ENCODE measurements at places on chromosomes 16 and 17. TPM values are rescaled to one million over a fixed set of nuclear protein-coding genes. Genes with fewer than 3 reads are reported as not detected.
A peak's percentile ranks its signal among the peaks of the same experiment; 100 is the strongest.

NTN1 gene
- total RNA-seq = 4.0 TPM

ASPA gene
- total RNA-seq = not detected

CDR2 gene
- 42.9 TPM for total RNA-seq

AANAT gene
- not detected for total RNA-seq

OTOP3 gene
- not detected for total RNA-seq

GRCh38 chr17:67218385-67218950 is 26.5 kb downstream of the HELZ start:
- peaks cover 14% of the 10 kb centered on the region for H3K36me3 ChIP-seq
- H3K4me1 ChIP-seq = peaks cover 27% of the 10 kb centered on the region
- DNase-seq = no peak
- H3K4me3 ChIP-seq = no peak overlapping the region
- H3K27ac ChIP-seq = no peak overlapping the region

DNA sequence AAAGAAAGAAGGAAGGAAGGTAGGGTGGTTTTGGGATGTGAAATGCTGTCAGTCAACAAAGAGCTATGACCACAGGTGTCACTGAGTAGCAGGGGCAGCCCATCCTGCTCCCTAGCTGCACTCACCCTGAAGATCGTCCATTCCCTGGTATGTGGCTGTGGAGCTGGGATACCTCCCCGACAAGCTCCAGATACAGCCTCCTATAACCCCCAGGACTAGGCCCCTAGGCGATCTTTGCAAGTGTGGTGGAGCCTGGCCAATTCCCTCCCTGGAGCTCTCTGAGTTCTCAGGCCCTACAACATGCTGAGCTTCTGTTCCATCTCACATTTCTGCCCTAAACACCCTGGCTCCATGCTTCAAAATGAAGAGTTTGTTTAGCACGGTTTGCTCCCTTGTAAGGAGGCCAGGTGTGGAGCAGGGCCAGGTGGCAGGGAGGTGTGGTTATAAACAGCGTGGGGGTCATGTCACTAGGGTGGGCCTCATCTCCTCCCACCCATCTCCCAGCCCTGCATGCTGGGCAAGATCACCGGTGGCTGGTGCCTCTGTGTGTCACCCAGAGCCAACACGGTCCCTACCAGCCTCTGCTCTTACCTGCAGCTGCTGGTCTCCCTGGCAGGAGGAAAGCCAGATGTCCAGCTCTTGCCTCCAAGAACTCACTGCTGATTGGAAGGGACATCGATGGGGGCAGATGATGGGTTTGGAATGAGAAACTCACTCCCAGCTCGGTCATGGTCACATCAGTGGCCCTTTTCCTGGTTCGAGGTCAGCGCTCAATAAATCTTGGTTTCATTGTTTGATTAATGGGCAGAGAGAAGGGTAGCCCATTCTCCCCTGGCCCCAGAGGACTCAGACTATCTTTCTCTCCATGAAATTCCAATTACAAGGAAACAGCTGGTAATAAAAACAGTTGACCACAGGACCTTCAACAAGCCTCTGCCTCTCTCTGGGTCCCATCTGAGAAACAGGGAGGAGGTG is 511.0 kb upstream of the CDH5 start:
- no peak for DNase-seq
- H3K36me3 ChIP-seq = no peaks in the 10 kb centered on the region
- no peak overlapping the region for H3K27ac ChIP-seq
- H3K27me3 ChIP-seq = no peaks in the 10 kb centered on the region
- H3K4me3 ChIP-seq = no peak overlapping the region

GRCh38 chr17:6108987-6109386 is 38.8 kb downstream of the WSCD1 start:
- H3K36me3 ChIP-seq = no peaks in the 10 kb centered on the region
- no peaks in the 10 kb centered on the region for H3K4me1 ChIP-seq
- no peak for DNase-seq

DNA sequence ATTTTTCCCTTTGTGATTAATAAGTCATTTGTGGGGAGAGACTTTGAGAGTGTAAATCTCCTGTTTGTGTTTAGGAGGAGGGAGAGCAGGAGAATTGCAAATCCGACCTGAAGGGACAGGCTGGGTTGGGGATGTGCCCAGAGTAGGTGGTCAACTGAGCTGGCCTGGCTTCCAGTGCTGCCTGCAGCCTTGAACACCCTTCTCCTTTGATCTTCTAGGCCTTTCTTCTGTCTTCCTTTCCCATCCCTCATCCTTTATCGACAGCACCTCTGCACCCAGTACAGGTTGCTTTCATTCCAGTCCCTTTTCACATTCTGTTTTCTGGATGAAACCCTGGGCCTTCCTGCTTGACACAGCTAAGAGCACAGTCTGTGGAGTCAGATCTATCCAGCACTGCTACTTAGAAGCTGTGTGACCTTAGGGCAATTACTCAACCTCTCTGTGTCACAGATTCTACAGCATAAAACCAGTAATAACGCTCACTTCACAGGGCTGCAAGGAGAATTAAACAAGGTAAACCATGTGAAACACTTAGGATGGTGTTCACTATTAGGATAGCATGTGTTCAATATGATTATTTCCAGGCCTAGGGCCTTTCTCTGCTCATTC is 1.0 kb upstream of the CSNK2A2 start:
- H3K36me3 ChIP-seq = peaks cover 7% of the 10 kb centered on the region
- H3K4me1 ChIP-seq = peaks cover 20% of the 10 kb centered on the region
- H3K4me3 ChIP-seq = peak overlapping the region; percentile 73
- no peak for DNase-seq
- H3K27me3 ChIP-seq = peaks cover 19% of the 10 kb centered on the region
- peak overlapping the region; percentile 12 for H3K27ac ChIP-seq

DNA sequence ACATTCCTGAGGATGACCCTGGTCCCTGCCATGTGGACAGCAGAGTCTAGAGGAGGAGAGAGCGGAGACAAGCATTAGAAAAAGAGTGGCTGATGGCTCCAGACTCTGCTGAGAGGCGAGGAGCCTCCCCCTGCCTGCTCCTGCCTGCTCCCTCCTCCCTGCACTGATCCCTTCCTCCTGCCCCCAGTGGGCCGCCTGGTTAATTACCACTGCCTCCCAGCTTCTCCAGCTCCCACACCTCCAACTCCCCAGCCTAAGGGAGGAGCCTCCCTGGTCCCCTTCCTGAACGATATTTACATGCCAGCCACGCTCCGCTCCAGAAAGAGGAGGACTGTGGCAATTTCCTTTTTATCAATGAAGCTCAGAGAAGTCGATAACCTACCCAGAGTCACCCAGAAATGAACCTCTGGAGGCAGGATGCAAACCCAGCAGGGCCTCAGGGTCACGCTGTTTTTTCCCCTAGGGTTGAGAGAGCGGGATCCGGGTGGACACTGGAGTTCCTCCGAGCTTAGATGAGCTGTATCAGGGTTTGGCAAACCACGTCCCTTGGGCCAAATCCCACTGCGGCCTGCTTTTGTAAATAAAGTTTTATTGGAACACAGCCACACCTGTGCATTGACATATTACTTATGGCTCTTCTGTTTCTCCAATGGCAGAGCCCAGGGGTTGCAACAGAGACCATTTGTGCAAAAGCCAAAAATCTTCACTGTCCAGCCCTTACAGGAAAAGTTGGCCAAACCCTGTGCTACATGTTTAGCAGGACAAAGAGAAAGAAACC is 27.1 kb upstream of the JPH3 start:
- no peaks in the 10 kb centered on the region for H3K36me3 ChIP-seq
- DNase-seq = no peak
- no peak overlapping the region for H3K27ac ChIP-seq
- peaks cover 31% of the 10 kb centered on the region for H3K4me1 ChIP-seq
- no peak overlapping the region for H3K4me3 ChIP-seq

- no peaks in the 10 kb centered on the region for H3K27me3 ChIP-seq
- no peak overlapping the region for H3K4me3 ChIP-seq
- no peaks in the 10 kb centered on the region for H3K36me3 ChIP-seq
- peak overlapping the region; percentile 3 for H3K27ac ChIP-seq
- H3K4me1 ChIP-seq = peaks cover 39% of the 10 kb centered on the region
- DNase-seq = no peak
These were observed 32.3 kb downstream of the SNTB2 start for GRCh38 chr16:69219279-69219678.

GRCh38 chr16:47977802-47978201 is 178.0 kb downstream of the ABCC12 start:
- no peak for DNase-seq
- no peaks in the 10 kb centered on the region for H3K36me3 ChIP-seq
- H3K4me3 ChIP-seq = no peak overlapping the region
- no peak overlapping the region for H3K27ac ChIP-seq

GRCh38 chr16:73365016-73365551 is 317.2 kb upstream of the ZFHX3 start:
- peaks cover 11% of the 10 kb centered on the region for H3K27me3 ChIP-seq
- H3K4me3 ChIP-seq = no peak overlapping the region
- no peaks in the 10 kb centered on the region for H3K36me3 ChIP-seq
- H3K27ac ChIP-seq = no peak overlapping the region
- DNase-seq = no peak
- peaks cover 6% of the 10 kb centered on the region for H3K4me1 ChIP-seq

- no peak for DNase-seq
- no peak overlapping the region for H3K4me3 ChIP-seq
- H3K36me3 ChIP-seq = no peaks in the 10 kb centered on the region
- no peak overlapping the region for H3K27ac ChIP-seq
- no peaks in the 10 kb centered on the region for H3K27me3 ChIP-seq
- peaks cover 8% of the 10 kb centered on the region for H3K4me1 ChIP-seq
These were observed 268.7 kb upstream of the CDH5 start for GRCh38 chr16:66097751-66098150.

GRCh38 chr17:33201283-33201682 is 91.8 kb downstream of the ASIC2 start:
- H3K27ac ChIP-seq = no peak overlapping the region
- peaks cover 8% of the 10 kb centered on the region for H3K27me3 ChIP-seq
- no peaks in the 10 kb centered on the region for H3K36me3 ChIP-seq
- no peaks in the 10 kb centered on the region for H3K4me1 ChIP-seq
- no peak overlapping the region for H3K4me3 ChIP-seq

- H3K4me3 ChIP-seq = no peak overlapping the region
- no peaks in the 10 kb centered on the region for H3K4me1 ChIP-seq
- DNase-seq = peak; percentile 57
- H3K27ac ChIP-seq = no peak overlapping the region
- H3K36me3 ChIP-seq = no peaks in the 10 kb centered on the region
These were observed 294.2 kb upstream of the FOXF1 start for GRCh38 chr16:86215979-86216585.
